OCI-M1 (cell line): ENCODE measurements at places on chromosomes 6 and 20.

DNA sequence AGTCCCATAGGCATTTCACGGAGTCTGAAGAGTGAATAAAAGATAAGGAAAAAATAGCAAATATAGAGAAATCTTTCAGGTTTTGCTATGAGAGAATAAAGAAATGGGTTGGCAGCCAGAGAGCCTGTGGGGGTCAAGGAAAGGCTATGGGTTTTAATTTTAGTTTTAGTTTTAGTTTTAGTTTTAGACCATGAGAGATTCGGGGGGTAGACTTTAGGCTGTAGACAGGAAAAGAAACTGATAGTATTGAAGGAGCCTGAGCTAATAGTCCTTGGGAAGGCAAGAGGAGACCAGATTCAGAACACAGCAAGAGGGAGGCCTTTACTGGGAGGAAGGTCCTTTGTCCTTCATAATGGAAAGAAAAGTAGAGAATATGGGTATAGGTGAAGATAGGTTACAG, 19.3 kb downstream of the DOP1A start:
- DNase-seq = peak; percentile 50

DNA sequence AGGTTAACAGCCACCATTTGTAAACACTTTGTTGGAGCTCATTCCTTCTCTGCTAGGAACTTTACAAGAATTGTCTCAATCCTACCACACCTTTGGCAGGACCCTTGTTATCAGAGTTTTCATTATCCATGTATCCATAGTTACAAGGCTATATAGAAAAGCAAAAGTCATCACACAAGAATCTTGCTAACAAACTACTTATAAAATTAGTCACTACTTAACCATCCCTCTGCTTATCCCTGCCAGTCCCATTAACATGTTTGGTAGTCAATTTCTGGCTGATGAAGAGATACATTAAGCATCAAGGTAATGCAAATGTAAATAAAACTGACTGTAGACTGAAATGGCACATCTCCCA, 10.4 kb downstream of the ZSWIM3 start:
- no peak for DNase-seq

DNA sequence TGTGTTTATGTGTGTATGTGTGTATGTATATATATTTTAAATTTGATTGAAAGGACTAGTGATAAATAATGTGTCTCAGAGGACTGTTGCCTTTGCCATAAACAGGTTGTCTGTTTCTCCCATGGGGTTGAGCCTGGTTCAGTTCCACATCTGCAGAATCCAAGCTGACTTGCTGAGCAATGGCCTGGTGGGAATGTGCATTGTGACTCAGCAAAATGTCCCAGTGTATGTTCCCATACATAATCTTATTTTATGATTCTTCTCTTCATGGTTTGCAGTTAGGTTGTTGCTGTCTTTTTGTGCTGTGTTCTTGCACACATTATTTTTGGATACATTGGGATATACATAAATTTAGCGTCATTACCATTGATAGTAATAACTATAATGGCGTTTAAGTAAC, 115.6 kb upstream of the SLC24A3 start:
- peak; percentile 19 for DNase-seq

GRCh38 chr20:2749343-2749950, 51.0 kb downstream of the CPXM1 start:
- DNase-seq = no peak

DNA sequence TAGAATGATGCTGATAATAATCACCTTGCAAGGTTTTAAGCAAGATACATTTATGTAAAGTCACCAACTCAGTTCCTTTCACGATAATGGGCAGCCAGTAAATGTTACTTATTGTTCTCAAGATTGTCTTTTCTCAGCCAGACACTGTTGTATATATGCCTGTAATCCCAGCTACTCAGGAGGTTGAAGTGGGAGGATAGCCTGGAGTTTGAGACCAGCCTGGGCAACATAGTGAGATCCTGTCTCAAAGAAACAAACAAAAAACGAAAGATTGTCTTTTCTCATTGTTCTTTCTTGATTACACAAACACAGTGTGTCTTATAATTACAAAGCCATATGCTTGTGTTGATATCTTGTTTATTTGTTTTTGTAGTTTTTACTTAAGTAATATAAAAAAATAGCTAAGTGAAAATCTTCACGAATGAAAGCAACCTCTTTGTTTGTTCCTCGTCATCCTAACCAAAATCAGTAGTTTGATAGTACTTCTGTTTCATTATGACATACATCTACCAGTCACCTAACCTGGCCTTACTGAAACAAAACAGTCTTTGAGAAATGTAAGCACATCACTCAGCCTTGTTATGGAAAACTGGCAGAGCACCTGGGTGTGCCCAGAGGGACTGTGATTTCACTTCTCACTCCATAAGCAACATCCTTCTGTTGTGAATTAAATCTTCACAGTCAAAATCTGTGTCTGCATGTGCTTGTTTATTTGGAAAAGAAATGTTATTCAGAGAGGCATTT, 436.2 kb upstream of the SOX4 start:
- no peak for DNase-seq

GRCh38 chr6:160239929-160240690, 18.5 kb downstream of the SLC22A2 start:
- no peak for DNase-seq

DNA sequence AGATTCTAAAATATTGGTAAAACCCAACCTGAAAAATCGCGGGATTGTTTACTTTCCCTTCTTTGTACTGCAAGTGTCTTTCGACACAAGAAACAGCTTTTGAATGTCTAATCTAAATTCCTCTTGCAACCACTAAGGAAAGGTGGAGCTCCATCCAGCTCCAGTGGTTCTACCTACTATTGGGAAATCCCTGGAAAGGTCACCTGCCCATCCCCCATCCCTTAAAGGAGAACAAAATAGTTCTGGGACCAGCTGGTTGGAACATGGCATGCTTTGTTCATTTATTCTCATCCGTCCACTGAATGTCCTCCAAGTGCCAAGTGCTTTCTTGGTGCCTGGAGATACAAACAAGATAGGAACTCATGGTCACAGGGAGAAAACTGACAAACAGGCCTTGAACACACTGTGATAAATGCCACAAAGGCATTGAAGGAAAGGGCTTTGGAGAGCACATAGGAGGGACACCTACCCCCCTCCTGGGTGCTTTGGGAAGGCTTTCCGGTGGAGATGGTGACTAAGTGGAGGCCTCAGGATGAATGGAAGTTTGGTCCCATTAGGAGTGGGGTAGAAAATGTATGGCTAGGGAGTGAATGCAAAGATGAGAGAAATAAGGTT, 2.3 kb upstream of the CITED2 start:
- peak; percentile 70 for DNase-seq

GRCh38 chr6:110881546-110882273, 7.1 kb downstream of the AMD1 start:
- no peak for DNase-seq

DNA sequence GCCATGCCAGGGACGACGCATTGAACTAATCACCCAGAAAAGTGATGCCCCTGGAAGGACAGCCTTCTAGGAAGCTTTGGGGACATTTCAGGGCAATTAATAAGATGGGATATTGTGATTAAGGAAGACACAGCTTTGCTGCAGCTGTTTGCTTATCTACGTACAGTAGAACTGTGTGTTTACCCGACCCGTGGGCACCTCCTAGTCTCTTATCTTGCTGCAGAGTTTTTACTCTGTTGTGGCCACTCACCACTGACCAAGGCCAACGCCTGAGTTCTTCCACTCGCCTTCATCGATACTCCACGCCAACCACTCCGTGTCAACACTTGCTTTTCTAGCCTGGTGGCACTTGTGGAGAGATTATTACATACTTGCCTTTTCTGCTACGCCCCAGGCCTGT, 105.9 kb upstream of the MLN start:
- no peak for DNase-seq

DNA sequence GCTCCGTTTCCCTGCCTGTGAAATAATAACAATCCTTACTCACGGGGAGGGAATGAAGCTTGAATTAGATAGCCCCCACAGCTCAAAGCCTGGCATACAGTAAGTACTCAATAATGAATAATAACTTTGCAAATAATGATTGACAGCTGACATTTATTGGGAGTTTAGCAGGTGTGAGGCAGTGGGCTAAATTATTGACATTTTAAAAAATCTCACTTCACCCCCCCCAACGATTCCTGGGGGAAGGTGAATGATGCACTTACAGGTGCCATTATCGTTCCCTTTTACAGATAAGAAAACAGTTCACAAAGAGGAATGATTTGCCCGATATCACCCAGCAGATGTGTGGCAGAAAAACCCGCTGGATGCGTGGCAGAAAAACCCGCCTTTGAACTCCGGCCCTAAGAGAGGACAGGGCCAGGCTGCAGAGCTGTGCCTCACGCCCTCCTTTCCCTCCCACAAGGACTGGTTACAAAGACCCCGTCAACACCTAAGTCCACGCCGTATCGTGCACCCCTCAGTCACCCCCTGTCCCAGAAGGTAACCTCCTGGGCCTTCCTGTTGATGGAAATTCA, 114.2 kb upstream of the PTPN1 start:
- no peak for DNase-seq

DNA sequence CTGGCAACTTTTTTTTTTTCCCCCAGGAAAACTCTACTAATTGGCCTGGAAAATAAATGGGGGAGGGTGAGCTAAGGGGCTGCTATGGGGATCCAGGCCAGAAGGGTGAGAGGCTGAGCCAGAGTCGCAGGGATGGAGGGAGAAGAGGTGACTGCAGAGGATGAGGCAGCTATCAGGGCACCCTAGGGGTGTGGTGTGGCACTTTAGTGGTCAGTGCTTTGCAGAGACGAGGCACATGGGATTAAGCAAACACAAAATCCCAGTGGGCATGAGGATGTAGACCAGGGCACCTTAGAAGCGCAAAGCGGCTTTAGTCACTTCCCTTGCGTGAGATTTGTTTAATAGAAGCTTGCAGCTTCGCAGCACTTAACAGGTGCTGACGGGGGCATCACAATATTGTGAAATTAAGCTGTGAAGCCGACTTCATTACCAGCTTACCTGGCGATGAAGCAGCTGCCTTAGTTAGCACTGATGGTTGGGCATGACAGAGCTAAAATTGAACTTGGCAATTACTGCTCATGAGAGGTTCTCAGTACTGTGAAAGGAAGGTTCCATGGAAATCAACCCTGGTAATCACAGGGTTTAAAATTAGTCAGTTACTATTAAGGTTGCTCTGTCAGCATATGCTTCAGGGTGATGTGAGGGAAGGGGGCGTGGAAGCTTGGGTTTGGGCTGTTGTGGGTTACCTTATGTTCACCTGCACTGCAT, 26.0 kb downstream of the TOX2 start:
- DNase-seq = no peak

- DNase-seq = no peak
Measured at GRCh38 chr6:117933471-117933870, 26.4 kb downstream of the SLC35F1 start.

- DNase-seq = peak; percentile 84
Measured at GRCh38 chr6:33419580-33420490, at the start of gene SYNGAP1. SYNGAP1 (plus strand) TSS chr6:33420065; CDS start chr6:33420265, 200 bp downstream.

DNA sequence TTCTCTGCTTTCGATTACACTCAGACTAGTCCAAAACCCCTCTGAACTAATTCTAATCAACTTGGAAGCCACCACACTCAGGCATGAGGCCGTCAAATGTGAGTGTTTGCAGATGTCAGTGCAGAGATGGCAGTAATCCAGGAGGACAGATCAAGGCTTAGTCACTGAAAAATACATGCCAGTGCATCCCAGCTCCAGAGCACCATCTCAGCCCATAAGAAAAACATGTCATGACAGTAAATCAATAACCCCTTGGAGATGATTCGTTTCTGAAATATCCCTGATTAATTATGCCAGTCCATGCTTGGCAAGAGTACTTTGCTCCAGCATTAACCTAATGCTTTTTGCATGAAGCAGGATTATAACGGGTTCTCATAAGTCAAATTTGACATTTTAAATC, 179.5 kb downstream of the ADAT2 start:
- no peak for DNase-seq

- no peak for DNase-seq
Measured at GRCh38 chr6:125784365-125784764, 6.4 kb upstream of the NCOA7 start.

GRCh38 chr6:140599916-140600315, 1225.5 kb upstream of the CITED2 start:
- DNase-seq = no peak

DNA sequence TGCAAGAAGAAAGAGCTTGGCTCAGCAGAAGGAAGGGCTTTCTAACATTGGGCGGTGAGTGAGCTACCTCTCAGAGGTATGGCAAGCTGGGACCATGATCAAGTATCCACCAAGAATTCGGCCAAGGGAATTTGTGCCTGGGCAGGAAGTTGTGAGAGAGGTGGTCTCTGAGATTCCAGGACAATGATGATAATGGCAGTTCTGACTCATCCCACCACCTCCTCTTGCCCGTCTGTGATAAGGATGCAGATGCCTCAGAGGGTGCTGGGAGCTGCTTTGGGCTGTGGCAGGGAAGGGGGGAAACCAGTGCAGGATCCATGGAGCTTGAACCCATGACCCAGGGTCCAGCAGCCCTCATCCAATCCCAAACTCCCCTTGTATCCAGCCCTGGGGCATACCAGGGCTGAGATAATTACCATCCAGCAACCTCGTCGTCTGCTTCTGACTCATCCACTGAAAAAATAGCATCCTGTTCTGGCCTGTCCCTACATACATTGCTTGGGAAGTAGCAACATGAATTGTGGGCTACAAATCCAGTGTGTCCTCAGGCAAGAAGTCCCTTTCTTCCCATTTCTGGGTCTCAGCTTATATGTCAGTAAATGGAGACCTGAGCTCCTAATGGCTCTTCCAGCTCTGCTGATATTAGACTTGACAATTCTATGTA, 5.9 kb downstream of the TGM6 start:
- DNase-seq = peak; percentile 55

GRCh38 chr6:160595838-160596832, 67.9 kb downstream of the LPA start:
- DNase-seq = no peak

GRCh38 chr6:4803343-4803744, 27.1 kb downstream of the CDYL start:
- DNase-seq = no peak

DNA sequence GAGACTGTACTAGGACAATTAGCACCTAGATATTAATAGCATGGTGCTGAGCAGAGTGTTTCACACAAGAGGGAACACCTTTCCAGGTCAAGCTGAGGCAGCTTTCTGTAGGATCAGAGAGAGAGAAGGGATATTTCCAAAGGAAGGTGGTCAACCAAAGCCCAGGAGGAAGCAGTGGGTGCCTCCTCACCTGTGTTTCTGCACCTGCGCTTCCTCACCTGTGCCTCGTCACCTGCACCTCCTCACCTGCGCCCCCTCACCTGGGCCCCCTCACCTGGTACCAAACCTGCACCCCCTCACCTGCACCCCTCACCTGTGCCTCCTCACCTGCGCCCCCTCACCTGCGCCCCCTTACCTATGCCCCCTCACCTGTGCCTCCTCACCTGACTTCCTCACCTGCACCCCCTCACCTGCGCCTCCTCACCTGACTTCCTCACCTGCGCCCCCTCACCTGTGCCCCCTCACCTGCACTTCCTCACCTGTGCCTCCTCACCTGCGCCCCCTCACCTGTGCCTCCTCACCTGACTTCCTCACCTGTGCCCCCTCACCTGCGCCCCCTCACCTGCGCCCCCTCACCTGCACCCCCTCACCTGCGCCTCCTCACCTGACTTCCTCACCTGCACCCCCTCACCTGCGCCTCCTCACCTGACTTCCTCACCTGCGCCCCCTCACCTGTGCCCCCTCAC, 67.9 kb downstream of the TTLL2 start:
- no peak for DNase-seq
